Stimulated activated CD8-positive, alpha-beta memory T cell treated with anti-CD3 and anti-CD28 coated beads, Interleukin-2, amount 100 ng/mL, for 1 hour (primary cell): ENCODE measurements at places on chromosomes 2 and 18.

DNA sequence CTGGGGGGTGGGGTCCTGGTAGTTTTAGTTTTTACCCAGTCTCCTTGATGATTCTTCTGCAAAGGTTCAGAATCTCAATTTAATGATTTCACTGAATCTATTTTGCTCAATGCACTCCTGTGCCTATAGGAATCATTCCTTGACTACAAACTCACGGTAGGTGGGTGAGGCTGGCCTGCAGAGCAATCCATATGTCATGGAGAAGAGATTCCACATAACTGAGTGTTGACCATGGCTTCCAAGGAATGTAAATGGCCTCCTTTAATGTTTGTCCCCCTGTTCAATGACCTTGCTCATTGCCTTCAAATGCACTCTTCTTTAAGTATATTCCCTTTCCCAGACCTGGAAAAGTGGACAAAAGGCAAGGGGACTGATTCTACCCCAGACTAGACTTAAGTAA lies 12.5 kb downstream of the FAP start:
- no peak for DNase-seq

- no peak for DNase-seq
These were observed 22.8 kb upstream of the TTN start for GRCh38 chr2:178829981-178830380.

- DNase-seq, result no peak
These were observed 145.3 kb upstream of the SMAD7 start for GRCh38 chr18:49096021-49096420.

GRCh38 chr2:151855111-151855510 lies 26.9 kb upstream of the ARL5A start:
- no peak for DNase-seq

- no peak for DNase-seq
These were observed 82.2 kb upstream of the HDAC4 start for GRCh38 chr2:239482778-239483712.
